ENCODE measurements at places on chromosomes 13 and 19. TPM values are rescaled to one million over a fixed set of nuclear protein-coding genes. Genes with fewer than 3 reads are reported as not detected.

Gene AP1M2
- not detected for total RNA-seq

Gene SIAH3
- total RNA-seq, result not detected

DNA sequence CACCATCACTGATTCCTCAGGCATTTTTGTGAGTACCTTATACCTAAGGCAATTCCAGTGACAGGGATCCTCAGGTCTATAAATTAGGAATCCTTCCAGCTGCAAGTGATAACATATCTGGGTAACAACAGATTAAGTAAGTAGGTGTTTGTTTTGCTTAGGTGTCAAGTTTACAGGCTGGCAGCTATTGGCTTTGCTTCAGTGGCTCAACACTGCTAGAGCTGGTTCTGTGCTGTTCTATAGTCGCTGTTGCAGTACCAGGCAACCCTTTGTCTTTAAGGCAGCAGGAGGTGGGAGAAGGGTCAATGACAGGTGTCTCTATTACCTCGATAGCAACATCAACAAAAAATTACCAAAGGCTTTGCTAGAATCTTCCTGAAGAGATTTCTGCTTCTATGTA is 27.0 kb downstream of the SLC10A2 start:
- no peak for DNase-seq
- H3K27ac ChIP-seq, result no peak overlapping the region
- no peaks in the 10 kb centered on the region for H3K27me3 ChIP-seq
- no peak overlapping the region for H3K4me3 ChIP-seq

GRCh38 chr19:10450853-10451609 is 30.7 kb downstream of the PDE4A start:
- no peak overlapping the region for H3K27ac ChIP-seq
- H3K27me3 ChIP-seq, result no peaks in the 10 kb centered on the region
- no peak overlapping the region for H3K4me3 ChIP-seq
- no peaks in the 10 kb centered on the region for H3K4me1 ChIP-seq

GRCh38 chr19:14770944-14771839 is 7.2 kb downstream of the ADGRE2 start:
- DNase-seq, result no peak
- peaks cover 2% of the 10 kb centered on the region for H3K27me3 ChIP-seq
- H3K4me1 ChIP-seq, result no peaks in the 10 kb centered on the region
- no peak overlapping the region for H3K27ac ChIP-seq

DNA sequence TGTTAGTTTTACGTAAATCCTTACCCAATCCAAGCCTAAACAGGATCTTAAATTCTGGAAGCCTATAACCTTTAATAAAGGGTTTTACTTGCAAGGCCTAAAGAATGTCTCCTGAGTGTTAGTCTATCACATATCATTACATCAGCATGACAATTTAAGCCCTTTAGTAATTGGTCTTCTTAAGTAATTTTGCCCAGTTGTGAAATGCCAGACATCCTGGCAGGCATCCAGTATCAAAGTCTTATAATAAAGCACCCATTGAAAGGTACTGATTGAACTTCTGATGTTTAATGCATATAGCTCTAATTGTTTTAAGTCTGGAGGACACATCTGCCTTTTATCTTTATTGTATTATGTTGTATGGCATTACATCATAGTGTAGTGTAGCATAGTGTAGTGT is 1078.9 kb downstream of the SLITRK1 start:
- DNase-seq, result peak; percentile 21
- H3K27me3 ChIP-seq, result no peaks in the 10 kb centered on the region
- H3K4me3 ChIP-seq, result no peak overlapping the region
- H3K4me1 ChIP-seq, result no peaks in the 10 kb centered on the region
- H3K36me3 ChIP-seq, result no peaks in the 10 kb centered on the region
- H3K27ac ChIP-seq, result no peak overlapping the region

GRCh38 chr13:31923134-31923763 is 108.3 kb upstream of the FRY start:
- no peak overlapping the region for H3K27ac ChIP-seq
- H3K36me3 ChIP-seq, result no peaks in the 10 kb centered on the region
- no peak for DNase-seq
- no peak overlapping the region for H3K4me3 ChIP-seq

DNA sequence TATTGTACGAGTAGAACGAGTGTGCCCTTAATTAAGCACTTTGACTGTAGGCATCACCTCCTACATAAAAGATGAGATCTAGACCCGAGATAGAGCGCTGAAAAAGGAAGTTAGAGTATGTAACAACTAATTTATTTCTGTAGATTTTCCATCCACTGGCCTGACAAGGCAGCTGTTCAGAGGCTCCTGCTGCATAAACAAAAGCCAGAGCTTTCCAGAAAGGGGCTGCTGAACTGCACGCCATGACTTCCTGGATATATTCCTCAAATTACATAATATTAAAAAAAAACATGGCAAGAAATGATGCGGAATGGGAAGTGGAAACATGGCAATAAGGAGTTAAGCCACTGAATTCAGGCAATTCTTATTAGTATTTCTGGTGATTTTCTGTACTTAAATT is 89.7 kb downstream of the AKAP11 start:
- no peaks in the 10 kb centered on the region for H3K27me3 ChIP-seq
- peak; percentile 12 for DNase-seq
- no peak overlapping the region for H3K27ac ChIP-seq
- no peaks in the 10 kb centered on the region for H3K4me1 ChIP-seq
- H3K4me3 ChIP-seq, result no peak overlapping the region
- no peaks in the 10 kb centered on the region for H3K36me3 ChIP-seq
